ENCODE measurements at places on chromosomes 12 and 14.

GRCh38 chr12:106190581-106190980 lies 51.8 kb upstream of the NUAK1 start:
- no peak for DNase-seq

GRCh38 chr14:61551384-61551783 lies 143.9 kb upstream of the HIF1A start:
- DNase-seq, result no peak

DNA sequence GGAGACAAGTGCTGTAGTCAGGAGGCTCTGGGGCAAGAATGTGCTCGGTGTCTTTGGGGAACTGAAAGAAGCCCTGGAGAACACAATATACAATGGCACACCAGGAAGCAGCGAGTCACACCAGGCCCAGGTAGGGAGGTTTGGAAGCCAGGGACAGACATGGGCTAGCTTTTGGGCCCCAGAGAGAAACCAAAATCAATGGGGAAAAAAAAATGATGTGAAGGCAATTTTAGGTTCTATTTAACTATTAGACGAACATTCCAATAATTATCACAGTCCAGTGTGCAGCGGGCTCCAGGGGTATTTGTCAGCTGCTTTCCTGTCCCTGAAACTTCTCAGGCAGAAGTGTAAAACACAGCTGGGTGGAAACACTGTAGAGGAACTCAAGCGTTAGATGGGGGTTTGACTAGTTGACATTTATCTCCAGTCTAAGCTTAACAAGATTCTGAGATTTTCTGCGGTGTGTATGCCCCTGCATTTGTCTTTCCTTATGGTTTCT lies 21.8 kb upstream of the EGLN3 start:
- DNase-seq, result no peak

- no peak for DNase-seq
Observed at GRCh38 chr14:50928002-50928635, 16.2 kb downstream of the PYGL start.

- DNase-seq, result no peak
Observed at GRCh38 chr12:11555195-11555594, 94.3 kb upstream of the ETV6 start.

GRCh38 chr12:46933947-46934346 lies 108.2 kb upstream of the SLC38A4 start:
- peak; percentile 16 for DNase-seq

DNA sequence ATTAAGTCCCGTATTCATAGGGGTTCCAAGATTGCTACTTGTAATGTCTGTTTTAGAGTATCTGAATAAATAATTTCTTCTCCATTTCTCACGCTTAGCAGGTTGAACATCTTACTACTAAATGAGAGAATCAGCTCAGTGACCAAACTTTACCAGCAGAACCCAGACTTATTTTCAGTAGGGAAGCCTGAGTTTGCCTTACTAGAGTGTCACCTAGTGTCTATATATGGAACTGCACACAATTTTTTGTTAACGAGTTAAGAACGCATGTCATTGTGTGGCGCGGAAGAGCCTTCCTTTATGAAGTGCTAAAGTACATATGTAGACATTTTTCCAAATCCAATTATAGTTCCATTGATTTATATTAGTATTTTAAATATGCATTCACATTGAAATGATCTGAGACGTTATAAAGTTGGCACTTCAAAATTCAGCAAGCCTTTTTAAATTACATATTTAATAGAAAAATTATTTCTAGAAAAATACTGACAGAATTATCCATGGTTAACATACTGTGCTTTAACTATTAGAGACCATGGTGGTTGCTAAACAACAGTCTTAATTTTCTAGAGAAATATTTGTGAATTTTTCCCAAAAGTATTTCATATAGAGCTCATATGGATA lies 88.3 kb downstream of the RPS29 start:
- DNase-seq, result peak; percentile 57

DNA sequence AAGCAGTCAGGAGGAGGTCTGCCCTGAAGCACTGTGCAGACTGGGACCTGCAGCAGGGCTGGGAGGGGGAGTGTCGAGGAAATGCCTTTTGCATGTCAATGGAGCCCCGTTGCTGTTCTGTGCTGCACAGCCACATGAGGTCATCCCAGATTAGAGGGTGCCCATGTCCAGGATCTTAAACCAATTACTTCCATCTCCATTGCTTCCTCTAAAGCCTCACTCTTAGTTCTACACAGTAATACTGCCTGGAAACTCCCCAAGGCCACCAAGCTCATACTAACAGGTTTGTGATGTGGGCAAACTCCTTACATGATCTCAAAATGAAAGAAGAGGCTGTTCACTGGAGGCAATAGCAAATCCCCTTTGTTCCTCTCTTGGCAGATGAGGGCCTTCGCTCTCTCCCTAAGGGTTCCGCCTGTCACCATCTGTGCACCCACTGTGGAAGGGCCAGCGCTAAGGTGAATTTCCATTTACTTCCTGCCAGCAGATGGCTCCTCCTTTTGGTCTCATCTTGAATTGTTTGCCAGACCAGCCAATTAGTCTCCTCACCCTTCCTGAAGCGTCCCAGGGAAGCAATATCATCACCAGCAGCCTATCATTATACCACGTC lies 35.4 kb upstream of the LTA4H start:
- DNase-seq, result peak; percentile 42

- no peak for DNase-seq
Observed at GRCh38 chr14:59939828-59940227, 19.9 kb downstream of the LRRC9 start.

DNA sequence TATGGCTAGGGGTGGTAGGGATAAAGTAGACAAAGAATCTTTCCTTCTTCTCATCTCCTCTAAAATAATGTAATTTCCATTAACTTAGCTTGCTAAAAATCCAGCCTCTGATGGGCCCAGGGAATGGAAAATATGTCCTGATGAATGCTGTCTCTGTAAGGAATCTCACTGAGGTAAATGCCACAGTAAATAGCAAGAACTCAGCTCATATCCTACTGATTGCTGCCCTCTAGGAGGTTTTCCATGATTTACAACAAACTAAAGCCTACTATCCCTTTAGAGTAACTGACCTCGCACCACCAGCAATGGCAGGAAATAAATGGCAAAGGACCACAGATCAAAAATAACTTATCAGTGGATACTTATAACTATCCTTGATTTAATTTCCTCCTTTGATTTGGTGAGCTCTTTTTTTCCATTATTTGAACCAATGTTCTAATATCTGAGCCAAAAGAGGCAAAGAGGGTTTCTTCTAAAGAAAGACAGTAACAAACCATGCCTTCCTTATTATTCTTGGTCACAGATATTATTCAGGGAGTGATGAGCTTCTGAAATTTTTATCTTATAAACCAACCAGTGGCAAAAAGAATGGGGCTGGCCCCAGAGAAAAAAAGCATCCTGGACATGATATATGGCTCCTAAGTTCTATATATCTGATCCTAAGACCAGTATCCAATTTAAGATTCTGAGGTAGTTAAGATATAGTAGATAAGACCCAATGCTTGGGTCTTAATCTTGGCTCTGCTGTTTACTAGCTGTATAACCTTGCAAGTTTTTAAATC lies 43.8 kb downstream of the SENP1 start:
- no peak for DNase-seq

- peak; percentile 38 for DNase-seq
Observed at GRCh38 chr14:89384023-89384422, 33.0 kb downstream of the FOXN3 start.

DNA sequence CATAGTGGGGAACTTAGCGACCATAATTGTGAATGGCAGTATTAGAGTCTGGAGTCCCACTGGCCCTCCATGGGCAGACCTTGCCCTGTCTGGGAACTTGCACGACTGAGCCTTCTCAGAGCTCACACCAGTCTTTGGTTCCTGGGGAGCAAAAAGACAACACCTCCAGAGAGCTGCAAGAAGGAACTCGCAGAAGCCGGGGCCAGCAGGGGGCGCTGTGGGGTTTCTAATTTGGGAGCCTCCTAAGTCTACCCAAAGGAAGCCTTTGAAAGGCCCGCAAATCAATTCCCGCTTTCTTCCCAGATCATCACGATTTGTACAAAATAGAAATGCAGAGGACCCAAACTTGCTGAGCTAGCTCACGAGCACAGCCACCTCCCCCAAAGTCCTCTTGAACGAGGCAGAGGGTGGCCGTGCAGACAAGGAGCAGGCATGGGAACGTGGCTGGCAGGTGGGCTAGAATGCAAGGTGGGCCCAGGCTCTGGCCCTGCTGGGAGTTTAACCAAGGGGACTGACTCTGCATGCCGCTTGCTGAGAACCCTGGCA lies 46.3 kb upstream of the FBXO21 start:
- peak; percentile 70 for DNase-seq

- DNase-seq, result no peak
Observed at GRCh38 chr12:124406043-124406442, 111.2 kb downstream of the RFLNA start.

- DNase-seq, result no peak
Observed at GRCh38 chr14:62455446-62455845, 589.8 kb downstream of the KCNH5 start.

DNA sequence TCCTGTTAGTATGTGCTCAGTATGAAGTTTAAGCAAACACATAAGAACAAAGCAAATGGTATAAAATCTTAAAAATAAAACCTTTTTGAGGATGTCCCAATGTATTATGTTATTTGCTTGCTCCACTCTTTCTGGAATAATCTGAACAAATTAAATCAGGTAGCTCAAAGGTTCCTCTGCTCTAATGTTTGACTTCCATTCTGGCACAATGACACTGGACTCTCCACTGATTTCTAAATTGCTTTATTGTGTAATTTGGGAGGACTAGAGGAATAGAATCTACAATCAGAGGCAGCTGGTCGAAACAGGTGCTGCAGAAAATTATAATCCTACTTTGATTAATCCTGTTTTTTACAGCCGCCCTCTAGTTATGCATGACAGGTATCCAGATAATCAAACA lies 523.7 kb upstream of the FOXG1 start:
- no peak for DNase-seq

GRCh38 chr12:101305226-101305779 lies 25.4 kb downstream of the UTP20 start:
- DNase-seq, result no peak

GRCh38 chr14:51365241-51365965 lies 125.4 kb downstream of the TMX1 start:
- no peak for DNase-seq

DNA sequence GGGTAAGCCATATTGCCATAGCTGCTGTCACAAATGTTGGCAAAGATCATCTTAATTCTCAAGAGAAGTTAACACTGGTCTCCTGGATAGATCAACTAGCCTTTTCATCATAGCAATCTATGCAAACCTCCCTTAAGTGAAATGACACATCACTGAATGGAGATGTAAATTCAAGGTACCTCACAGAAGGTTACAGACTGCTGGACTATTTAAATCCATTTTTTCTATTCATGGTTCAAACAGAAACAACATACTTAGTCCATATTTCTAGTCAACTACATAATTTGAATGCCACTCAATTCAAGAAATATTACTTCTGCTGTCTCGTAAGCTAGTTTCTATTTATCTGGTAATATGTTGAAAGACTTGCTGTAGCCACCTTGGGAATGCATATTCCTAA lies 748.3 kb downstream of the C12orf50 start:
- no peak for DNase-seq

GRCh38 chr12:67599691-67600090 lies 48.9 kb upstream of the DYRK2 start:
- DNase-seq, result no peak

GRCh38 chr12:106960443-106960842 lies 4.7 kb downstream of the TMEM263 start:
- DNase-seq, result no peak

GRCh38 chr14:88209273-88209672 lies 113.8 kb downstream of the KCNK10 start:
- DNase-seq, result no peak

DNA sequence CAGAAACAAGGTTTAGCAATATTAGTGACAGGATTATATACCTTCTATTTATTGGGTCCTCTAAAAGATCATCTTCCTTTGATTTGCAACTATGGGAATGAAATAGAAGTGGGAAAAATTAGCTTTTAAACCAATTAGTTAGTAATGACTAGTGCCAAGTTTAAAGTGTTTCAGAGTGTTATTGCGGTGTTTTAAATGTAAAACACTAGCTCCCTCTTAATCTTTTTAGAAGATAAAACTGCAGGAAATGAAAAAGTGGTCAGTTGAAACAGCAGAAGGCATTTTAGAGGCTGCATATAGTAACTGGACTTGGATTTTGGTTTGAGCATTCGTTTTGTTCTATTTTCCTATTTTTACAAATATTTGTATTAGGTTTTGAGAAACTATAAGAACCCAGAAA lies 286.2 kb downstream of the RAD51B start:
- DNase-seq, result no peak

GRCh38 chr14:58104808-58105207 lies 47.2 kb downstream of the ARMH4 start:
- DNase-seq, result no peak

GRCh38 chr12:109010259-109010658 lies 10.6 kb downstream of the SVOP start:
- no peak for DNase-seq

DNA sequence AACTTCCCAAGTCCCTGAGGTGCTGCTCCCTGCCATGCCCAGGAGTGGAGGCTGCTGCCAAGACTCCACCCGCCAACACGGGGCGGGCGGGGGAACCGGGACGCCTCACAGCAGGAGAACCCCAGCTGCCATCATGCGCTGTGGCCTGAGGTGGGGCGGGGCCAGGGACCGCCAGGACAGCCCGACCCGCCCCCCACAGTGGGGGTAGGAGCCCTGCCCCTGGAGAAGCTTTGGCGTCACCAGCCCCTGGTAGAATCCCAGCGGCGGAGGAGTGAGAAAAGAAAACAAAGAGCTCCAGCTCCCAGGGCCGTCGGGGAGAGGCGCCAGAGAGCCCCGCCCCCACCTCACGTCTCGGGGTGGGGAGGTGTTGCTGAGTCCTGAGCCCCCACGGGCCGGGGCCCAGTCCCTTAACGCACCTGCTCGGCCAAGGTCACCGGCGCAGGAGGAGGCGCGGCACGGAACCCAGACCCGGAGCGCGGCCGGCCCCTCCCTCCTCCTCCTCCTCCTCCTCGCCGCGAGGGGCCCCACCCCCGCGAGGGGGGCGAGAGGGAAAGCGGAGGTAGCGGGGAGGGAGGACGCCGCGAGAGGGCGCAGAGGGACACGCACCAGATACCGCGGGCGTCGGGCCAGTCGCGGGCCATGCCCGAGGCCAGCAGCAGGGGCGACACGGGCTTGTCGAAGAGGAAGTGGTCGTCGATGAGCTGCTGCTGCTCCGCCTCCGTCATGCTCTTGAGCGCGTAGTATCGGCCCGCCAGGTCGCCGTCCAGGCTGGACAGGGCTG lies 1.8 kb downstream of the CKB start:
- DNase-seq, result peak; percentile 87

GRCh38 chr14:22791301-22791700 lies 23.9 kb downstream of the SLC7A7 start:
- no peak for DNase-seq

- no peak for DNase-seq
Observed at GRCh38 chr12:80059875-80060274, 39.5 kb upstream of the OTOGL start.

DNA sequence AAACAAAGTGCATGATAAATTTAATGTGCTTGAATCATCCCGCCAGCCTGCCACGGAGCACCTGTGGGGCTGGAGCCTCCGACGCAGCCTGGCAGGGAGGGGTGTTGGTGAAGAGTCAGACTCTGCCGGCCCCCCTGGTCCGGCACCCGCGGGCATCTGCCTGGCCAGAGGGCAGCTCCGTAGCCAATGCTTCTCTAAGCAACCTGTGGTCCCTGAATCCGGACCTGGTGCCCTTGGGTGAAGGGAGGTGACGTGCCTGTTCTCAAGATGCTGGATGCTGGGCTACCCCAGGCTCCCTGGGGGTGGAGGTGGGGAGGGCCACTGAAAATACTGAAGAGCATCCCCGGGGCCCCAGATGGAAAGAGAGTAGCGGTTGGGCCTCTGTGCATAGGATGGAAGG lies 158.6 kb upstream of the C14orf180 start:
- DNase-seq, result no peak

Measured in GM13977 (cell line).